Pancreas (tissue), 10 donors: ENCODE measurements at places on chromosomes 16 and 17. TPM values are rescaled to one million over a fixed set of nuclear protein-coding genes. Genes with fewer than 3 reads are reported as not detected.

DNA sequence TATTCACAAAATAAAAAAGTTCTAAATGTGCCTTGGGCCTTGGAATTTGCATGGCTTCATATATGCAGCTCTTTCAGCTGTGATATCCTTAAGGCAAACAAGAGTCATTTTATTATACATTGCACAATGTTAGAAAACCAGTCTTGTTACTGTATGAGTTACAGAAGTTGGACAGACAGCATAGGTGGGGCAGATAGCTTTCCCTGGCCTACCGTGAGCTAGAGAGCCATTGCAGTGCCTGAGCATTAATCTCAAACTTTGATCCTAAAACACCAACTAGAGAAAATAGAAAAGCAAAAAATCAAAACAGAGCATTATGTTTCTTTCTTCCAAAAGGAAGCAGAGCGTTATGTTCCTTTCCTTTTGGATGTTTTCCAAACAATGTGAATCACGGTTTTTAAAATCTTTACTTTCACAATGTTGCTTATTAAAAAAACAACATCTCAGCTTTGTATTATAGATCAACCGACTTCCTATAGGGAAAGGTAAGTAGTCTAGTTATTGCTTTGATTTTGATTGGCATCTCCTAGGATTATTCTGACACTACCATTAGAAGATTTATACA is 32.2 kb downstream of the ARHGAP44 start:
- H3K27me3 ChIP-seq, result no peaks in the 10 kb centered on the region
- no peak overlapping the region for H3K27ac ChIP-seq
- H3K36me3 ChIP-seq, result no peaks in the 10 kb centered on the region
- no peak for DNase-seq

DNA sequence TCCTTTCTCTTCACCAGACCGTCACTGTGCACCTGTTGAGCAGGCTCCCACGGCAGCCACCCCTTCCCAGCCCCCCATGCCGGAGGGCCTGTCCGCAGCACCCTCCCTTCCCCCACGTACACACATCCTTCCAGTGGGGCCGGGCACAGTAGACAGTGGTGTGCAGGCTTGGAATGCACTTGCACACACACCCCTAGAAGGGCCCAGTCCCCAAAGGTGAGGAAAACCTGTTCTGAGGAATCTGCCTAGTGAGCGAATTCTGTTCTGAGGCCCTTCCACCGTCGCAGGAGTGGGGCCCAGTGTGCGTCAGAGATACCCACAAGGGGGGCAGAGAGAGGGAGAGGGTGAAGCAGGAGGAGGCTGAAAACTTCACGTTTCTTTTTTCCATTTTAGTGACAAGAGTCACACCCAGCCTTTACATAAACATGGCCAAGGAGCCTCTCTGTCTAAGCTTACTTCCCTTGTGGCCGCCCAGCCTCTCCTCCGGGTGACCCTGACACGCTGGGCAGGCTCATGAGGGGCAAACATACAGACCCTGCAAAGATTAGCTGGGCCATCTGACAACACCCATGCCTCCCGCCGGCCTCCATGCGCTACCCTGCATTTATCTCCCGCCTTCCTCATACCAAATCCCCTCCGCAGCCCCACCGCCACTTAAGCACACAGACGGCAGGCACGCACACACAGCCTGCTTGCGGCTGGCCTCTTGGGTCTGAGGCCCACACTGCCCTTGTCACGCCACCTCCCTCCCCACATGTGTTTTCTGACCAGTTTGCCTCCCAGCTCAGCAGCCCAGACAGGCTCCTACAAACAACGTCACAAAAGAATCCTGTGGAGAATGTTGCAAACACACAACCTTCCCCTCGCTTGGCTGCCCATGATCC is 1.8 kb downstream of the ZBTB4 start:
- H3K27me3 ChIP-seq, result no peaks in the 10 kb centered on the region
- peak overlapping the region; percentile 97 for H3K4me3 ChIP-seq
- H3K4me1 ChIP-seq, result peaks cover 16% of the 10 kb centered on the region

DNA sequence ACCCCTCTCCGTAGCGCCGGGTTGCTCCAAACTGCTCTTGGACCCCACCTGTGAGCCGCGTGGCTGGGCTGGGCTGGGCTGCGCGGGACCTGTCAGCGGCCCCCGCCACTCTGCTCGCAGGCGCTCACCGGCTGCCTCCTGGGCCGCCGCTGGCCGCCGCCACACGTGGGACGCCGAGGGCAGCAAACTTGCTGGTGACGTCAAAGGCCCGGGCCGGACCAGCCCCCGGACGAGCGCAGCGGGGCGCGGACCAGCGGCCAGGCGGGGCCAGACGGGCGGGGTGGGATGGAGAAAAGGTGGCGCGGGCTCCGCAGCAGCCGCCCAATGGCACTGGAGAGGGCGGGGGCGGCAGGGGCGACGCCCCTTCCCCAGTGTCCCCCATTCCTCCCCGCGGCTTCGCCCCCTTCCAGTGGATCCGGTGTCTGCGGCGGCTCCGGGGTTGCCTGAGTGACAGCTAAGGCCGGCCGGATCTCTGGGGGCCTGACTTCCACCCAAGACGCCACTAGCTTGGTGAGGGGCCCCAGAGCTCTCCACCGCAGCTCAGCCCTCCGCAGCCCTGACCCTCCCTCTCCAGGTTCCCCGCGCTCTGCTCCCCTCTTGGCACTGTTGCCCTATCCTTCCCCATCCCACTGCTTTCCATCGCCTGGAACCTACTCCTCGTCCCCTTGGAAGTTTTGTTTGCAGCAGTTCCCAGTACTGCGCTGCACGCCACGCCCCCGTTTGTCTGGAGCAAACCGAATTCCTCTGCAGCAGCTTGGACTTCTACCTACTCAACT is at the start of gene HS3ST3A1:
HS3ST3A1 (minus strand) TSS at position 154 of the 776 bp plus-strand sequence. CDS start 800 bp downstream, outside the sequence.
- H3K27ac ChIP-seq, result no peak within 1 kb of the TSS
- H3K36me3 ChIP-seq, result no peaks in the 10 kb centered on the region
- H3K27me3 ChIP-seq, result no peaks in the 10 kb centered on the region
- peak; percentile 21 for DNase-seq

Gene CRYBA1
- total RNA-seq, result not detected

Gene ABCC11
- 0.41 TPM for total RNA-seq

Gene MSLN
- total RNA-seq, result not detected

Gene TLCD3A
- total RNA-seq, result 7.4 TPM
